ENCODE measurements at places on chromosomes 4 and X.
A peak's percentile ranks its signal among the peaks of the same experiment; 100 is the strongest.

DNA sequence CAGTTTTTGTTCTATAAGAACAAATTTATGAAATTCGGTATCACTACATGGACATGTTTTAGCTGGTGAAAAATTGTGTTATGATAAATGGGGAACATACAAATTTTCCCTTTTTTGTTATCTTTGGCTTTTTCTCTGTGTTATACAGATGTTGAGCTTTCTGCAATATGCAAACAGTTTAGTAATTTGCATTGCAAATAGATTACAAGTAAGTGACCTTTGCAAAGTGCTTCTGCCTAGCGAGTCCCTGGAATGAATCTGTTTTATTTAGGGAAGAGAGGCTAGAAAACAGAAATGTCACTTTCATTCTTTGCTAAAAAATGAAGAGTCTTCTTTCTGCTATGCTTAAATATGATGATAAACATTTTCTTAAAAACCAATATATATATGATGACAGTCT lies 461.0 kb downstream of the RPA4 start:
- DNase-seq: no peak

DNA sequence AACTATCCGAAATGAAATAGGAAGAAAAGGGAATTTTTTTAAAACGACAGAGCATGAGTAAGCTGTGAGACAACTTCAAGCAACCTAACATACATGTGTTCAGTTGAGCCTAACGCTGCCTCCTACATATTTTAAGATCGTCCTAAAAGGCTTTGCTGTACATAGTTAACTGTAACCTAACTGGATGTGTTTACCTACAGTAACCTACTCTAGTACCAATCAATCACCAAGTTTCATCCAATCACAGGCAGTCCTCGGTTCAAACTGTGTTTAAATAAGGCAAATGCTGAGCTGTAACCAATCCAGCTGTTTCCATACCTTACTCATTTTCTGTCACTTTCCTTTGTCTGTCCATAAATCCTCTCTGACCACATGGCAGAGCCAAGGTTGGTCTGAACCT lies 17.1 kb downstream of the RCHY1 start:
- peak; percentile 59 for DNase-seq

- DNase-seq: no peak
Measured at GRCh38 chrX:45003085-45003484, 130.1 kb downstream of the KDM6A start.

- peak; percentile 79 for DNase-seq
Measured at GRCh38 chr4:101232074-101232776, 115.1 kb downstream of the PPP3CA start.

DNA sequence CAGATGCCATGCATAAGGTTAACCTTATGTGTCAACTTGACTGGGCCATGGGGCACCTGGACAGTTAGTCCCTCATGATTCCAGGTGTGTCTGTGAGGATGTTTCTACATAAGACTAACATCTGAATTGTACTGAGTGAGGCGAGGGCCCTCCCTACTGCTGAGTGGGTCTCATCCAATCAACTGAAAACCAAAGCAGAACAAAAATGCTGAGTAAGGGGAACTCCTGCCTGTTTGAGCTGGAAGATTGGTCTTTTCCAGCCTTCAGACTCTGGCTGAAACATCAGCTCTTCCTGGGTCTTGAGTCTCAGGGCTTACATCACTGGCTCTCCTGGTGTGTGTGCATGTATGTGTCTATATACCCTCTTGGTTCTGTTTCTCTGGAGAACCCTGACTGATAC lies 13.8 kb downstream of the NELFA start:
- DNase-seq: no peak

DNA sequence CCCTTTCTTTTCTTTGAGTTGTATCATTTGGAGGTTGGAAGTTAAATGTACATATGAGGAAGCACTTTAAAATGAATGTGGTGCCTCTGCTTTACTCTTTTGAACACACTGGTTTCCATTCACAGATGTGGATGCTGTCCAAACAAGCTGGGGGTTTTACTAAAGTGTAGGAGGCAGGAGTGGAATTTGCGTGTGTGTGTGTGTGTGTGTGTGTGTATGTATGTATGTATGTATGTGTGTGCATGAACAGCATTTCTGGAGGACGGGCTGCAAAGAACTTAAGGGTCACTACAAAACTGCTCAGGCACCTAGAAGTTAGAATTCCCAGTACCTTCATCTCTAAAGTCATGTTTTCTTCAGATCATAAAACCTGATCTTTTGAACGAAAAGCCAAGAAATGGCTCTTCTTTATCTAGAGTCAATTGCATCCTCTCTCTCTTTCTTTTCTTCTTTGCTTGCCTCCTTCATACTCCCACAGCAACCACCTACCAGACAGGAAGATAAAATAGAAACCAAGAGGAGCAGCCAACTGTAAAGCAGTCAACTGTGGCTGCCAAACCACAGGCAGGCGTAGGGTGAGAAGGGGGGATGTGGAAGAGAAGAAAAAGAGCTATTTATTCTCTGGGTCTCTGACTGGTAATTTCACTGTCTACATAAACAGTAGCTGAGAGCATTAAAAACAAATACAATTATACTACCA lies 177.0 kb upstream of the RASGEF1B start:
- no peak for DNase-seq

- no peak for DNase-seq
Measured at GRCh38 chrX:110614596-110614995, 181.0 kb downstream of the CHRDL1 start.

- peak; percentile 33 for DNase-seq
Measured at GRCh38 chrX:43822014-43822413, 60.2 kb downstream of the MAOB start.

DNA sequence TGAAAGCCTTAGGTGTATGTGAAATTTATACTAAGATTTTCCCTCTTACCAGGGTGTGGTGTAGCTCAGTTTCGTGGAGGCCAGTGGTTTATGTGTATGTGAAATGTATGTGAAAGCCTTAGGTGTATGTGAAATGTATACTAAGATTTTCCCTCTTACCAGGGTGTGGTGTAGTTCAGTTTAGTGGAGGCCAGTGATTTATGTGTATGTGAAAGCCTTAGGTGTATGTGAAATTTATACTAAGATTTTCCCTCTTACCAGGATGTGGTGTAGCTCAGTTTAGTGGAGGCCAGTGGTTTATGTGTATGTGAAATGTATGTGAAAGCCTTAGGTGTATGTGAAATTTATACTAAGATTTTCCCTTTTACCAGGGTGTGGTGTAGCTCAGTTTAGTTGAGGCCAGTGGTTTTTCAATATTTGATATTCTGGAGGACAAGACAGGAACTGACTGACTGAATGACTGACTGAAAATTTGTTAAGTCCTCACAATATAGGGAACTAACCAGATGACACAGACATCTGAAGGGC lies 143.7 kb downstream of the NEXMIF start:
- DNase-seq: no peak

GRCh38 chr4:146146918-146147317 lies 28.6 kb upstream of the LSM6 start:
- DNase-seq: no peak

GRCh38 chr4:140059159-140059558 lies 94.8 kb downstream of the MAML3 start:
- DNase-seq: peak; percentile 47

- no peak for DNase-seq
Measured at GRCh38 chrX:153477901-153478300, 7.5 kb upstream of the HAUS7 start.

- DNase-seq: no peak
Measured at GRCh38 chr4:158459085-158459820, 62.4 kb upstream of the RXFP1 start.

GRCh38 chr4:52192721-52193135 lies 141.6 kb downstream of the SPATA18 start:
- no peak for DNase-seq

GRCh38 chrX:140389331-140389730 lies 115.5 kb downstream of the SOX3 start:
- DNase-seq: no peak

GRCh38 chr4:165921546-165921945 lies 48.5 kb downstream of the TLL1 start:
- no peak for DNase-seq

DNA sequence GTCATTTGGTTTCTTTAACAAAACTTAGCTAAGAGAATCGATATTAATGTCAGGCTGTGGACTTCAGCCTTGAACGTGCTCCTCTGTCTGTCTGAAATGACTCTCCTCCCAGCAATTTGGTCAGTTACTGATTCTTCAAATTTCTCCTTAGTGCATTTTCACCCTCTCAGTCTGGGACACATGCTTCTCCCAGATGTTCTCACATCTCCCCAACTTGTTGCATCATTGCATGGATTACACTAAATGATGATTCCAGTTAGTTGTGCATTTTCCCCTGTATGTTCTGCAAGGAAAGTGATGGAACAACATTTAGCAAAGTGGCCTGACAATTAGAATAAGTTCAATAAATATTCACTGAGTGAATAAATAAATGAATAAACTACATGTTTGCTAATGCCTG lies 94.4 kb downstream of the NLGN4X start:
- DNase-seq: no peak

DNA sequence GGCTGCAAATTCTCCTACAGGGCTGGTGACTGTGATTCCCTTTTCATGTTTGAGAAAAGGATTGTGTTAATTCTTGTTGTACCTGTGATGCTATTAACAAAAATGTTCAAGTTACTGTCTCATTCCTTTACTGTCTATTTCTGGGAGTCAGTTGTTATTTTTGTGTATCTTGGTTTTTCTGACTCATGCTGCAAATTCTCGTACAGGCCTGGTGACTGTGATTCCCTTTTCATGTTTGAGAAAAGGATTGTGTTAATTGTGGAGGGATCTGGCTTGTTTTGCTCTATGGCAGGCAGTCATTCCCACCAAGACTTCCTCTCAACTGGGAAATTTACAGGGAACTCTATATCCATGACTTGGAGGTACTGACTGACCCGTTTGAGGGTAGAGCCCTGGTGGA lies 693.4 kb upstream of the INTU start:
- DNase-seq: peak; percentile 78

DNA sequence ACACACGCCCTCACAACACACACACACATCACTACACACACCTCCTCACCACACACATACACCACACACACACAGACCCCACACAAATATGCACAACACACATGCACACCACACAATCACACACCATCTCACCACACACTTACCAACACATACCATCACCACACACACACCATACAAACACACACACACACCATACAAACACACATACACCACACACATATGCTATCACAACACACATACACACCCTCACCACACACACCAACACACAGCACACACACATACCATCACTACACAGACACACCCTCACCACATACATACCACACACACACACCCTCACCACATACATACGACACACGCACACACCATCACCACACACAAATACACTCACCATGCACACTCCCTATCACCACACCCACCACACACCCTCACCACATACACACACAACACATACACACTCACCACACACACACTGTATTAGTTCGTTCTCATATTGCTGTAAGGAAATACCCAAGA lies 107.0 kb downstream of the DCTD start:
- DNase-seq: no peak

GRCh38 chr4:168654104-168654847 lies 157.4 kb downstream of the PALLD start:
- no peak for DNase-seq

DNA sequence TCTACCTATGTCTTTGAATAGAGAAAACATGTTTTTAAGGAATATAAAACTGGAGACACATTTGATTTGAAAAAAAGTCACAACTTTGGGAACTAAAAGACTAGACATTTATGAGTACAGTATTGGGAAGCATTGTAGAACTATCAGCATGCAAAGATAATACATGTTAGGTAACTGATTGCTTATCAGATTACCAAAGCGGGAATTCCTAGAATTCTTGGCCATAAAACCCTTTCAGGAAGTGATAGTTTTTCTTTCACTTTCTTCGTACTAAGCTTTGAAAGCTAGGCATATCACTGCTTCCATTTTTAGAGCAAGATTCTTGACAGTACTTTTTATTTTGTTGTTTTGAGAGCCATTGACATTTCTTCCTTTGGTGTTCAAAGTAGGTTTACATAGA lies 646.6 kb upstream of the PITX2 start:
- DNase-seq: no peak

- peak; percentile 6 for DNase-seq
Measured at GRCh38 chr4:152817331-152817730, 37.6 kb downstream of the ARFIP1 start.

- no peak for DNase-seq
Measured at GRCh38 chr4:54780149-54780495, 122.4 kb downstream of the KIT start.

DNA sequence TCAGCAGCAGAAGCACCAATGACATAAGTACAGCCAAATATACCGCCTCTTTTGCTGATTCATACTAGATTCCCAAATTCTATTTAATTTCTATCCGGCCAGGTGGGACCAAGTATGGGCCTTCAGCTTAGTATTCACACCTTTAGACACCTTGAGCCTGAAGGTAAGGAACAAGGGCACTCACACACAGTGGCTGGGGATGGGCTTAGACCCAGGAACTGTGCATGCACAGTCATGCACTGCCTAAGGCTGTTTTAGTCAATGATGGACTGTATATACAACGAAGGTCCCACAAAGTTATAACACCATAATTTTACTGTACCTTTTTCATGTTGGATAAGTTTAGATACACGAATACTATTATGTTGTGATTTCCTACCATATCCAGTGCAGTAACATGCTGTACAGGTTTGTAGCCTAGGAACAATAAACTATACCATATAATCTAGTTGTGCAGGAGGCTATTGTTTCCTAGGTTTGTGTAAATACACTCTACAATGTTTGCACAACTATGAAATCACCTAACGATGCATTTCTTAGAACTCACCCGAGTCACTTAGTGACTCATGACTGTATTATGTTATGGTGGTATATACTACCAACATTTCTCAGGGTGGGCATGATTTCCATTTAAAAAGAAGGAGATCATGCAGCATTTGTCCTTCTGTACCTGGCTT lies 9.7 kb upstream of the CLNK start:
- peak; percentile 28 for DNase-seq

- DNase-seq: peak; percentile 88
Measured at GRCh38 chrX:131752493-131753198, 208.8 kb downstream of the OR13H1 start.

GRCh38 chr4:177487977-177488376 lies 45.7 kb upstream of the AGA start:
- DNase-seq: peak; percentile 12

- no peak for DNase-seq
Measured at GRCh38 chrX:133923113-133923512, 62.3 kb downstream of the GPC3 start.

- DNase-seq: no peak
Measured at GRCh38 chr4:55071951-55072350, 53.4 kb downstream of the KDR start.

DNA sequence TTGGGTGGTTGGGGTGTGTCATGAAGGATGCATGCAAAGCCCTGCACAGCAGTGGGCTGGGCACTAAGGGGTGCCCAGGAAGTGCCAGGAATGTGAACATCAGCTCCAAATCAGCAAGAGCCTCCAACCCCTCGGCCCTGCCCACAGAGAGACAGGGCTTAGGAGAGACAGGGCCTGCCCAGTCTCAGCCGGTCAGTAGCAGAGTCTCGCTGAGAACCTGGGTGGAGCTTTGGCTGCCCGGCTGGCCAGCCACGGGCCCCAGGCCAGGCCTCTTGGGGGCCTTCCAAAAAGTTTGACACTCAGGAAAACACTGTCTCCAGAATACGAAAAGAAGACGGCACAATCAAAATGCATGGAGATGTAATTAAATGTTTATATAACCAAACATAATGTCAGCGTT lies 4.3 kb upstream of the MXD4 start:
- no peak for DNase-seq

- DNase-seq: no peak
Measured at GRCh38 chrX:5324546-5324945, 904.1 kb downstream of the NLGN4X start.

GRCh38 chrX:130084631-130085237 lies 25.6 kb downstream of the ELF4 start:
- no peak for DNase-seq

- no peak for DNase-seq
Measured at GRCh38 chr4:55912249-55912648, 36.5 kb upstream of the CEP135 start.

Data from IMR-90 (cell line).